ENCODE measurements at places on chromosomes 16 and 17.

GRCh38 chr17:45138911-45139532, 3.5 kb downstream of the ACBD4 start:
- no peak for DNase-seq

DNA sequence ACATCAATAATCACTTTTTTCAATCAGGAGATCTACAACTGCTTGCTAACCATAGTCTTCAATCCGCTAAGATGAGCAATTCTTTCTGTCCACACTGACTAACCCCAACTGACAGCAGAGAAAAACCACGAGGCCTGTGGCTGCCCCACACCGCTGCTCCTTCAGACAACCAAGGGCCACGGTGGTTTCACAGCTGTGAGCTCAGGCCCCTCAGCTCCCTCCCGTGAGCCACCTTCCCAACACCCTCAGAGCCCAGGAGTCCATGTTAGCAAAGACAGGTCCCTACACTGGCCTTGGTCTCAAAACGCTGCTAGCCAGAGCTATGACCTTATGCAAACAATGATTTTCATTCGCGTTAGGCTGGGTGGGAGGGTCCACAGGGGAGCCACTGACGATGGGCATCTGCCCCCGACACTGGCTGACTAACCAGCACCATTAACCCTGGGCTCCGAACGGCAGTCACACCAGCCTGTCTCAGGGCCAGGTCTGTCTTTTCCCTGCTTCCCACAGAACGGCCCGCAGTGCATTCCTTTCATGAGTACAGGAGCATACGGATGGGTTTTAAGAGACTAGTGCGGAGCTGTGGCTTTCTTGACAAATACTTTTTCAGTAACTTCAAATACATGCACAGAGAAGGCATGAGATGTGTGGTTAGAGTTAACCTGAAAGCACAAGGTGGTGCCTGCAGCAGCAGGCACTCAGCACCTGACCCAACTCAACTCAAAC, 67.3 kb downstream of the ANKRD11 start:
- DNase-seq, result no peak

- DNase-seq, result peak; percentile 29
Observed at GRCh38 chr17:17714261-17714866, 33.1 kb downstream of the RAI1 start.

- no peak for DNase-seq
Observed at GRCh38 chr16:12788758-12789157, 14.9 kb downstream of the CPPED1 start.

DNA sequence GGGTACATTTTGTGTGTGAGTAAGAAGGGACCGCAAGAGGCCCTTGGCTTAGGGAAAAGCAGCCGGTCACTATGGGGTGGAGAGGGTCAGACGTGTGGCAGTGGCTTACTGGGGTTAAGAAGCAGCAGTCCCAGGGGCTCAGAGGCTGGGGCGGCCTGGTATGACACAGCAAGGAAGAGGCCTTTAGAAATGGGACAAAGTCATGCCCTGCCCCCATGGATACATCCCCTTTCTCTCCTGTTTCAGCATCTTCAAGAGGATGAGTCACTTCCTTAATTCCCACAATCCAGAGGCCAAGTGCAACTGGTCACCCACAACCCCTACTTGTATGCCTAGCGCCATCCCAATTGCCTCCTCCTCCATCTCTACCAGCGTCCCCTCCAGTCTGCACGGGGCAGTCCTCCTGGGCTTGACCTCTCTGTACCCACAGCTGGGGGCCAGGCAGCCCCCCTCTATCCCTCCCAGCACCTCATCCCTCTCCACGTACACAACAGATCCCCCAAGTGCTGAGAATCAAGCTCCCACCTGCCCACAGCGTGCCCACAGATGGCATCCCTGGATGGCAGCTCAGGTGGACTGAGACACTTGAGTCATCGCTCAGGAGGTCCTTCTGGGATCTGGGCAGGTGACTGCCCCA, 6.9 kb upstream of the EFTUD2 start:
- DNase-seq, result no peak

DNA sequence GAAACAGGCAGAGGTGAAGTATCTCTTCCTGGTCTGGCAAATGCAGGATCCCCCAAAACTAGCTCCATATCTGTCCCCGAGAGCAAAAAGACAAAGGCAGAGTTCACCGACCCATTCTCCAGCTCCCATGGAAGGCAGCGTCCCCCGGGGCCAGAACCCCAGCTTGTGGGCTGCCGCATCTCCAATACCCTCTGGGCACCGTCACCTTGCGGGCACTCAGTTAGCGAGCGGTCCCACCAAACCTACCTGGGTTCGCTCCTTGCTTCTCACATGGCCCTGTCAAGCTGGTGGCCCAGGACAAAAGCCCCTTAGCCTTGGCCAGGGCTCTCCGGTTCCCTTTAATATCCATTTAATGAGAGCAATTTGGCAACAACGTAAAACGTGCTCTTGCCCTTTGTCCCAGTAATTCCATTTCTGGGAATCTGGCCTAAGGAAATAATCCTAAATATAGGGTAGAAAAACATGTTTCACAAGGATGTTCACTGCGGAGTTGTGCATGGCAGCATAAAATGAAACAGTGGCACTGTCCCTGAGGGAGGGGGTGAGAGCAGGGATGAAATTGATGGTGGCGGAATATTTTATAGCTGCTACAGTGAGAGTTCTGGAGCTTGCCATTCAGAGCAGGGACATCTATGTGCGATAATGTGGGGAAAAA, 157.1 kb downstream of the CMIP start:
- no peak for DNase-seq

DNA sequence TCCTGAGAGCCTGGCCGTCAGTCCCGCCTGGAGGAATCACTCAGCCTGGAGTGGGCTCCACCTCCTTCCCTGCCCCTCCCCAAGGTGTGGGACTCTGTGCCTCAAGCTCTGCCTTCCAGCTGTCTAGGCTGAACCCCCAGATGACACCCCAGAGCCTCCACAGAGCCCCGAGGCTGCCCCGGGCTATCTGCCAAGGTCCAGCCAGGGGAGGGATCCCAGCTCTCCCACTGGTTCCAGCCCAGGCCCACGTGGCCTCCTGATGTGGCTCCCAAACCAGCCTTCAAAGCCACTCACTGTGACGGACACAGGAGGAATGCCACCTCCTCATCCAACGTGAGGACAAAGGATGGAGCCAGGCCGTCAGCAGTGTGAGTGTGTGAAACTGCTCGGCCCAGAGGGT, 45.6 kb upstream of the ENPP7 start:
- no peak for DNase-seq

- peak; percentile 29 for DNase-seq
Observed at GRCh38 chr17:64174686-64175456, 44.9 kb upstream of the ERN1 start.

DNA sequence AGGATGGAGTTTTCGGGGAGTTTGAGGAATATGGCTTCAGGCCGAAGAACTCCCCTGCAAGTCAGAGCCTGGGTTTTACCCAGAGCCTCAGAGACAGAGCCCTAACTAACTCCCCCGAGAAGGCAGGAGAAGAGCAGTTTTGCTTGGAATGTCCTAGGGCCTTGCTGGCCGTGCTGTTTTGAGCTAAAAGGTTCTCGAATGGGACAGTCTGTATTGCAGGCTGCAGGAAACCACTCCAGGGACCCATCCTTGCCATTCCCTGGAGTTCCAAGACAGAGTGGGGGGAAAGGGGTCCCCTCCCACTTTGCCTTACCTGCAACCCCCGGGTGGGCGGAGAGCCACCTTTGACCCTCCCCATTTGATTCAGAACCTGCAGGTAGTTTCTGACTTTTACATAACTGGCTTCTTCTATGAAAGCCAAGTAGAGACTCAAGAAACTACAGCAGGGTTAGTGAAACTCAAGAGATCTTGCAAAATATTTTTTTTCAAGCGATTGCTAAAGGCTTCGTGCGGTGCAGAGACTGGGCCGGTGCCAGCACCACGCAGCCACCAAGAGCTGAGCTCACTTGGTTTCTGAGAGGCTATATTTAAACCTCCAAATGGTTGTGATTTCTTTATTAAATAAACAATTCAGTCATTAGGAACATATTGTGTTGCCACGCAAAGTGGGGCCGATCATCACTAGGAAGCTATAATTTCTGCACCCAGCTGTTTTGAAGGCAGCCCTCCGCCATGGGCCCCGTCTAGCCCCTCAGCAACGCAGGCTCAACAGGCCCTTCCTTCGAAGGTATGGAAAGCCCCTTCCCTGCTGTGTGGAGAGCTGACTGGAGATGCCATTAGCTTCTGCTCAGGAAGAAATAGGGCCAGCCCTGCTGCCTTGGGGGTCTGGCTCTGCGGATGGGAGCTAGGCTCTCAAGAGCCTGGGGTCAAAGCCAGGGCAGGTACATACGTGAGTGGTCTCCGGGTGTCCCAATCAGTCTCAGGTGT, 223.0 kb downstream of the NTN1 start:
- DNase-seq, result no peak

- DNase-seq, result no peak
Observed at GRCh38 chr17:30975042-30975820, 4.4 kb downstream of the RNF135 start.

- no peak for DNase-seq
Observed at GRCh38 chr17:51397361-51398127, 137.2 kb downstream of the UTP18 start.

- no peak for DNase-seq
Observed at GRCh38 chr16:16092925-16093627, 130.2 kb downstream of the ABCC6 start.

- DNase-seq, result no peak
Observed at GRCh38 chr17:68567581-68567980, 33.6 kb downstream of the FAM20A start.

DNA sequence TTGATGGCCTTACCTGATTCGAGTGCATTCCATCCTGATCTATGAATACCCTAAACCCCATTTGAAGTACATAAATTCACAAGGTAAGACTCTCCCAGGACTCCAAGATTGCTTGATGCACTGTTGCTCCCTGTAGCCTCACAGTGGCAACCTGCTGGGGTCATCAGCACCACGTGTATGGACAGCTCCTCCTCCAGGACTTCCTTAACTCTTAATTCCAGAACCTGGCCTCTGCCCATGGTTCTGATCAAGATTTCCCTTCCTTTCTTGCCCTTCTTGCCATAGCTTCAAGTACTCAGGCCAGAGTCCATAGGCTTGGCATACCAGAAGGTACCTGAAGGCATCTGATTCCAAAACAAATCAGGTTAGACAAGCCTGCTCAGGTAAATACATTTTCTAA, 34.0 kb upstream of the NLK start:
- peak; percentile 83 for DNase-seq

DNA sequence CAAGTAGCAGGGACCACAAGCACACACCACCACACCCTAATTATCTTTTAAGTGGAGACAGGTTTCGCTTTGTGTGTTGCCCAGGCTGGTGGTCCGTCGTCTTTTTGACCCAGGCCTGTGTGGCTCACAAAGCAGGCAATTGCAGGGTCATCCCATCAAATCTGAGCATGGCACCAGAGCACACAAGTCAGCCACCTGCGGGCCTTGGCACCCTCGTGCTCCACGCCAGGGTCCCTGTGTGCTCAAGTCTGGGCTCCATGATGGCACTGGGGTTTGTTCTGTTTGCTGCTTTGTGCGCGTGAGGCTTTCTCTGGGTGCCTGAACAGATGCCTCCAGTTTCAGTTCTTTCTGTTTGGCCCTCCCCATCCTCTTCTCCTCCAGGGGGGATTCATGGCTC, 2.4 kb upstream of the CAPN15 start:
- no peak for DNase-seq

GRCh38 chr17:56914581-56915273, 878 bp upstream of the TRIM25 start:
- DNase-seq, result peak; percentile 49

- no peak for DNase-seq
Observed at GRCh38 chr16:48064971-48065370, 90.8 kb downstream of the ABCC12 start.

DNA sequence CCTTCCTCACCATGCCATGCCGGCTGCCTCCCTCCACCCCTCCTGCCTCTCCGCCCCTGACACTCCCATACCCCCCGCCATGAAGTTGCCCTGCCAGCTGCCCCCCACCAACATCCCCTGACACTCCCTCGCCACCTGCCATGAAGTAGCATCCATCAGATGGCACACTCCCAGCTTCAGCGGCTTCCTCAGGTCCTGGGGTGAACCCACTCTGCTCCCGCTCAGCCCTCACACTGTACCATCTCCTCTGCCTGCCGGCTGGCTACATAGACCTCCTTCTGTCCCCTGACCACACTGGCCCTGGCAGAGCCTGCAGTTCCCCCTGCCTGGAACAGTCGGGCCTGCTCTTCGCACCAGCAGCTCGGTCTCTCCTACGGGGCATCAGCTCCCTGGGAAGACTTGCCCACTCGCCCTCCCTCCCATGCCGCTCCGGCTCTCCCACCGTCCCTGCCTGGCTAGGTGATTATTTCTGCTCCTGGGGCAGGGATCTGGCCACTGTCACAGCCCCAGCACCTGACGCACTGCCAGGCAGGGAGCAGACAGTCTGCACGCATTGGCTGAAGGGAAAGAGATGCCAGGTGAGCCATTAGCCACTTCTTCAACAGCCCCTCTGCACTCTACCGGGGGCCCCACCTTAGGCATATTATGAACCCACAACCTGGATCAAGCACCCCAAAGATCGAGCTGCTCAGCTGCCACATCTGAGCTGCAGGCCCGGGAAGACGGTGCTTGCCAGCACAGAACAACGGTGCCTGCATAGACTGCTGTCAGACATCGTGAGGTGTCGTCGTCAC, 9.0 kb downstream of the CANT1 start:
- no peak for DNase-seq

DNA sequence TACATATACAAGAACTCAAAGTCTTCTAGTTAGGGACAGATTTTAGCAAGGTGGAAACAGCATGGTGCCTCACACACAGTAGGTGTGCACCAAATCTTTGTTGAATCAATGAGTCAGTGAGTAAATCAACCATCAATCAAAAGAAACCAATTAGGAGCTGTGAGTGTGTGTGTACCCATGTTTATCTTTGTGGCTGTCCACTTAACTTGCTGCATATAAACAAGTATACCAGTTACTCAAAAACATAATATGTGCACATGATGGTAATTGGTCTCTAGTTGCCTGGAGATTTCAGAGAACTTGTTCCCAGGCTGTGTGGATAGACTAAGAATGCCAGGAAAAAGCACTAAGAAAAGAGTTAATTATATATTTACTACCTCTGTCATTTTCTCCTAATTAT, 272.2 kb upstream of the CCL2 start:
- no peak for DNase-seq

DNA sequence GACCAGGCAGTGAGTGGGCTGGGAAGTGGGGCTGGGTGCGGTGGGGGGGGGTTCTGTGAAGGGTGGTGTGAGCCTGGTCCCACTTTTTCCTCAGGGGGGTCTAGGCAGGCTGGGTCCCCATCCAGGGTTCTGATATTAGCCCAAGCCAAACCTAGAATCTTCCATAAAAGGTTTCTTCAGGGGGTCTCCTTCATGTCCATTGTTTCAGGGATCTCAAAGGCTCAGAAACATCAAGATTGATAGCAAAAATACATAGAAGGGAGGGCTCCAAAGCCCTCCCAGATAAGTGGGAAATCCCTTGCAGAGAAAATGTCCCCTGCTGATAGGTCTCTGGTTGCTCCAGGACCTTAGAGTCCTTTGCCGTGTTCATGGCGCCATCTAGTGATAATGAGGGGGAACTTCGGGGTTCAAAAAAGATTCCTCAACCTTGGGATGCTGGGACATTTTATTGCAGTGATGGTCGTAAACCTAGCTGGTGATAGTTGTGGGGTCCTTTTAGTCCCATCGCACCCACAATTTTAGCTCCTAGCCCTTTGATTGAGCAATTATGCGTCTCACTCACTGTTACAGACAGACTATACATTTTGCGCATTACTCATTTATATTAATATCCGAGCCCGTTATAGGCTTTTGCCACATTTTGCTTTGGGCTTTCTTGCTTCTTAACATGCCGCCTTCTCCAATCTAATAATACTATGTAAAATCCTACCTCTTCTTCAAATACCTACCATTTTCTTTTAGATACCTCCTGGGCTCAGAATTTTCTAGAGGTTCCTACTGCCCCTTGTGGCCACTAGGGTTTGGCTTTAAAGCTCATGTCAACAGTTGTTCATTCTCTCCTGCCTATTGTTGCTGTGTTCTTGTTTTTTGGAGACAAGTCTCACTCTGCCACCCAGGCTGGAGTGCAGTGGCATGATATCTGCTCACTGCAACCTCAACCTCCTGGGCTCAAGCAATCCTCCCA, 35.1 kb downstream of the IGF2BP1 start:
- DNase-seq, result peak; percentile 88

All from hematopoietic multipotent progenitor cell treated with erythropoietin and hydrocortisone succinate and interleukin-3 and kit ligand, for 6 days (in vitro differentiated cells).